Activated T-cell treated with anti-CD3 and anti-CD28 coated beads, Interleukin-2, amount 50 U/mL, for 24 hours (primary cell): ENCODE measurements at places on chromosomes 4 and X.

GRCh38 chr4:78057600-78058550, 752 bp downstream of the FRAS1 start:
- DNase-seq: peak; percentile 53

DNA sequence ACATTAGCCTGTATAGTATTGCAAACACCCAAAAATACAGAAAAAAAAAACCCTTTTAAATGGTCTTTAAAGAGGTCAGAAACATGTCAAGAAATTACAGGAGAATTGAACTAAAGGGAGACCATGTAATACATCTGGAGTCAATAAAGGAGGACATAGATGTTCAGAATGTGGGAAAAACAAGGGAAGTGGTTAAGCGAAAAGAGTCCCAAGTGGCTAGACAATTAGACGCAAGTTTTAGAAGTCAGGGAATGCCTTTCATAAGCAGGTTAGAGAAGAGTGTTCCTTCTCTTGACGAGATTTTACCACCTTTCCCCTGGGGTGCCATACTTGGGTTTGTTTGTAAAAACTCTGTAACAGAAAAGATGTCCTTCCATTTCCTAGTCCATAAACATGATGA, 7.8 kb downstream of the LNX1 start:
- no peak for DNase-seq

DNA sequence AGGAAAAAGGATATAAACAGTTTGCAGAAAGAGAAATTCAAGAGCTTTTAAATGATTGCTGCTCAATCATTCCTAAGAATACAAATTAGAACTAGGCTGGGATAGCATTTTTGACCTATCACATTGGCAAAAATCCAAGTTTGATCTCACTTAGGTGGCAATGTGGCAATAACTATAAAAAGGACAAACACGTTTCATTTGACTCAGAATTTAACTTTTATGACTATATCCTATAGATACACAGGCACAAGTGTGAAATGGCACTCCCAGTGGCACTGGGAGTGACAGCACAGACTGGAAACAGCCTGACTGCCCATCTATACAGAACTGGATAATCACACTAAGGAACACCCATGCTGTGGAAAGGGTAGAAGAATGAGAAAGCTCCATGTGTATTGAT, 11.1 kb downstream of the CENPU start:
- DNase-seq: no peak

DNA sequence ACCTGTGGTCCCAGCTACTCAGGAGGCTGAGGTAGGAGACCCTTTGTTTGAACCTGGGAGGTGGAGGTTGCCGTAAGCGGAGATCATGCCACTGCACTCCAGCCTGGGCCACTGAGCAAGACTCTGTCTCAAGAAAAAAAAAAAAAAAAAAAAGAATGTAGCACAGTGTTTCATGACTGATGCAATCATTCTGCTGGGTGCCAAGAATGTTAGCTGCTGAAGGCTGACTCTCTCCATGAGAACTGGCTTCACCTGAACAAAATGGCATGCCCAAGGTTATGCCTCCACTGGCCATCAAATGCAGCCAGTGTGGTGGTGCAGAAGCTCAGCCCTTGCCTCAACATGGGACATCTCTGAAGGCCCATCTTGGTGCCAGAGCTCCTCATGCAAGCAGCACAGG, 412.1 kb downstream of the ADAM29 start:
- no peak for DNase-seq

GRCh38 chr4:118881512-118882146, 7.0 kb upstream of the SYNPO2 start:
- no peak for DNase-seq

GRCh38 chrX:153969125-153969903, 2.3 kb downstream of the HCFC1 start:
- no peak for DNase-seq

DNA sequence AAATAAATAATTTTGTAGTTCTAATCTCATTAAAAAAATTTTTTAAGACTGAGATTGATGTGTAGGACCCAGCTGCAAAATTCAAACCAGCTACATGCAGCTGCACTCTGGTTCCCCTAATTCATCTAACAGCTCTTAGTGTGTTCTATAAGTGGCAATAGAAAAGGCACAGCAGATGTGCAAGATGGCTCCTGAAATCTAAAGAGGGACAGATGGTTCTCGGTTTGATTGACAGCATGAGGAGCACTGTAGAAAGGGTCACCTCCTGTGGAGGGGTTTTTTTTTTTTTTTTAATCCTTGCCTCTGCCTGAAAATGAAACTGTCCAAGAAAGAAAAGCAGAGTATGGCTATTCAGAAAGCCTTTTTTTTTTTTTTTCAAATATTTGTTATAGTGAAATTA, 16.9 kb upstream of the OCIAD1 start:
- no peak for DNase-seq
